CD4-positive, alpha-beta T cell (primary cell): ENCODE measurements at places on chromosomes 12 and 14. TPM values are rescaled to one million over a fixed set of nuclear protein-coding genes. Genes with fewer than 3 reads are reported as not detected.

DNA sequence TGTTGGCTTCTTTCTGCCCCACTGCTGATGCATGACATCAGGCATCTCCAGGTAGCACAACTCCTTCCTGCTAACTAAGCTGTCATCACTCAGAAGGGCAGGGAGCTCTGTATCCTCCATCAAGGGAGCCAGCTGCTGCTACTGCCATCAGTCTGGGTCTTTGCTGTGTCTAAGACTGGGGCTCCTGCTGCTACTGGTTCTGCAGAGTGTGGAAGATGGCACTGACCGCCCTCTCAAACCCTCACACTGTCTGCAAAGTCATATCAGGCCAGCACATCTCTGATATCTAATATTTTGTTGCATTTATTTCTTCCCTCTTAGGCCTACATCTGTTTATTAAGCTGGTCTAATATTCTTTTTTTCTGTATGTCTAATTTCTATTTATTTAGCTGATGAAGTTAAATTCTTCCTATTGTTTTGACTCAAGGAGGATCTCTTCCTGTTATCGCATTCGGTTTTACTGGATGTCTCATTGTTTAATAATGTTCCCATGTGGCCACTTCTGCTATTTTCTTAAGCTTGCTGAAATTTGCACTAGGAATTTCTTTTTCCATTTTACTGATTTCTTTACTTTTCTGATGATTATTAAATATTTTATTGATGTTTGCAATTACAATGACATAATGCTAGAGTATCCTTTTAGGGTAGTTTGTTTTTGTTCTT lies 7.6 kb upstream of the E2F7 start:
- no peak overlapping the region for H3K4me3 ChIP-seq
- H3K36me3 ChIP-seq: no peaks in the 10 kb centered on the region
- no peak overlapping the region for H3K27ac ChIP-seq
- no peaks in the 10 kb centered on the region for H3K4me1 ChIP-seq
- H3K27me3 ChIP-seq: no peaks in the 10 kb centered on the region

The KRT3 gene
- total RNA-seq: not detected

The TAS2R8 gene
- not detected for total RNA-seq

DNA sequence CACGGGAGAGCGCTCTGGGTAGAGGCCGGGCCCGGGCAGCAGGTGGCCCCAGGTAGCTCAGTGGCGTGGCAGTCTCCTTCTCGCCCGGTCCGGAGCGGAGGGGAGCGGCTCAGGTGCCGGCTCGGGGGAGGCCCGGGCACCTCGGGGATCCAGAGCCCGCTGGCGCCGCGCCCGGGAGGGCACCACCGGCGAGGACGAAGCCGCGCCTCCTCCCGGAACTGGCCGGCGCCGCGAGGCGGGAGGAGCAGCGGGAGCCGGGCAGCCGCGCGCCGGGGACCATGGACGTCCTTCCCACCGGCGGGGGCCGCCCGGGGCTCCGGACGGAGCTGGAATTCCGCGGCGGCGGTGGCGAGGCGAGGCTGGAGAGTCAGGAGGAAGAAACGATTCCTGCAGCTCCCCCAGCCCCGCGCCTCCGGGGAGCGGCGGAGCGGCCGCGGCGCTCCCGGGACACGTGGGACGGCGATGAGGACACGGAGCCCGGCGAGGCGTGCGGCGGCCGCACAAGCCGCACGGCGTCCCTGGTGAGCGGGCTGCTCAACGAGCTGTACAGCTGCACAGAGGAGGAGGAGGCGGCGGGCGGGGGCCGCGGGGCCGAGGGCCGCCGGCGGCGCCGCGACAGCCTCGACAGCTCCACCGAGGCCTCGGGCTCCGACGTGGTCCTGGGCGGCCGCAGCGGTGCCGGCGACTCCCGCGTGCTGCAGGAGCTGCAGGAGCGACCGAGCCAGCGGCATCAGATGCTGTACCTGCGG lies 21.5 kb upstream of the GNS start:
- no peaks in the 10 kb centered on the region for H3K36me3 ChIP-seq
- H3K27ac ChIP-seq: no peak overlapping the region
- DNase-seq: no peak
- peaks cover 33% of the 10 kb centered on the region for H3K27me3 ChIP-seq

GRCh38 chr14:22420598-22421186 lies 168.3 kb downstream of the DAD1 start:
- no peak for DNase-seq
- H3K4me1 ChIP-seq: no peaks in the 10 kb centered on the region
- no peaks in the 10 kb centered on the region for H3K27me3 ChIP-seq
- H3K27ac ChIP-seq: no peak overlapping the region

GRCh38 chr14:54114941-54115340 lies 158.3 kb upstream of the BMP4 start:
- no peak overlapping the region for H3K27ac ChIP-seq
- no peaks in the 10 kb centered on the region for H3K4me1 ChIP-seq
- no peak overlapping the region for H3K4me3 ChIP-seq
- H3K27me3 ChIP-seq: no peaks in the 10 kb centered on the region
- no peaks in the 10 kb centered on the region for H3K36me3 ChIP-seq

DNA sequence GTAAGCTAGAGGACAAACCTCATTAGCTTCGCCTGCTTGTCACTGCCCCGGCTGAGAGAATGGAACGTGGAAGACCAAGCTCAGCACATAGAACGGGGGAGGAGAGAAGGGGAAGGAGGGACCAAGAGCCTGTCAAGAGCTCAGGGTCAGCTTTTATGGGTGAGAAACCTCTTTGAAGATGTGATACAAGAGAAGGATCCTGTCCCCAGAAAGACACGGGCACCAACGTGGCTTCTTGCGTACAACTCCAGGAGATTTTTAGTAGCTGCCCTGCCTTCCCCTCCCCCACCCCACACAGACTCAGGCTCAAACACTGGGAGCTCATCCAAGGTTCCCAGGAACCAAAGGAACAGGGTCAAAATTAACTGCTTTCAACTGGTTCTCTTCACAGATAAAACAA lies 34.7 kb downstream of the APPL2 start:
- H3K36me3 ChIP-seq: peaks cover 82% of the 10 kb centered on the region
- no peaks in the 10 kb centered on the region for H3K4me1 ChIP-seq
- no peak overlapping the region for H3K27ac ChIP-seq

DNA sequence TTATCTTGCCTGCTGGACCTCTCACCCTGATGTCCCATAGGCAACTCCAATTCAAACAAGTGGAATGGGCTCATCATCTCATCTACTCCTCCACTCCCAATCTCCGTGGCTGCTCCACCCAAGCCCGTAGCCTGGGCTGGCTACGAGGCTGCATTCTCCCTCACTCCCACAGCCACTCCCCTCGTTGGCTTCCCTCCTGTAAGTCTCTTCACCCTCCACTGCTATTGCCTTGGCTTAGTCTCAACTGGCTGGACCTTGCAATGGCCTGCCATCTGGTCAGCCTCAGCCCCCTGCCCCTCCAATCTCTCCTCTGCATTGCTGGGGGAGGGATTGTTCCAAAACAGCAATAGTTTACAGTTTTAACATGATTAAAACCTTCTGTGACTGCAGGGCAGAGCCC lies 44.4 kb upstream of the PELI2 start:
- no peak overlapping the region for H3K27ac ChIP-seq
- H3K36me3 ChIP-seq: no peaks in the 10 kb centered on the region
- no peaks in the 10 kb centered on the region for H3K27me3 ChIP-seq
- no peak for DNase-seq

GRCh38 chr12:52248541-52249461 lies 15.8 kb downstream of the KRT7 start:
- H3K27me3 ChIP-seq: peaks cover 14% of the 10 kb centered on the region
- H3K4me3 ChIP-seq: no peak overlapping the region
- no peak overlapping the region for H3K27ac ChIP-seq
- H3K4me1 ChIP-seq: peaks cover 23% of the 10 kb centered on the region
- no peak for DNase-seq

- no peaks in the 10 kb centered on the region for H3K27me3 ChIP-seq
- H3K4me1 ChIP-seq: no peaks in the 10 kb centered on the region
- no peak overlapping the region for H3K27ac ChIP-seq
Measured at GRCh38 chr14:31068235-31068634, 42.1 kb upstream of the STRN3 start.

The RTL1 gene
- total RNA-seq: not detected

The FSCB gene
- total RNA-seq: not detected

The FERMT2 gene
- total RNA-seq: 0.44 TPM
